ENCODE measurements at places on chromosomes 1 and 21.
A peak's percentile ranks its signal among the peaks of the same experiment; 100 is the strongest.

- DNase-seq: no peak
Measured at GRCh38 chr1:50243939-50244338, 135.2 kb downstream of the ELAVL4 start.

- DNase-seq: no peak
Measured at GRCh38 chr1:3948344-3948743, 48.3 kb upstream of the C1orf174 start.

- DNase-seq: peak; percentile 87
Measured at GRCh38 chr1:96722161-96722922, 758 bp downstream of the PTBP2 start.

DNA sequence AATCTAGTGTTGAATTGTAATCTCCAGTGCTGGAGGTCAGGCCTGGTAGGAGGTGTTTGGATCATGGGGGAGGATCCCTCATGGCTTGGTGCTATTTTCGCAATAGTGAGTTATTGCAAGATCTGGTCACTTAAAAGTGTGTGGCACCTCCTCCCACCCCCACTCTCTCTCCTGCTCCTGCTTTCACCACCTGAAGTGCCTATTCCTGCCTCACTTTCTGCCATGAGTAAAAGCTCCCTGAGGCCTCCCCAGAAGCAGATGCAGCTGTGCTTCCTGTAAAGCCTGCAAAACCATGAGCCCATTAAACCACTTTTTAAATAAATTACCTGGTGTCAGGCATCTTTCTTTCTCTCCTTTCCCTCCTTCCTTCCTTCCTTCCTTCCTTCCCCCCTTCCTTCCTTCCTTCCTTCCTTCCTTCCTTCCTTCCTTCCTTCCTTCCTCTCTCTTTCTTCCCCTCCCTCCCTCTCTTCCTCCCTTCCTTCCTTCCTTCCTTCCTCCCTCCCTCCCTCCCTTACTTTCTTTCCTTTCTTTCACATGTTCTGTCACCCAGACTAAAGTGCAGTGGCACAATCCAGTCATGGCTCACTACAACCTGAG, 172.4 kb downstream of the C1orf21 start:
- no peak for DNase-seq

GRCh38 chr1:54353959-54354358, 52.2 kb downstream of the SSBP3 start:
- no peak for DNase-seq

DNA sequence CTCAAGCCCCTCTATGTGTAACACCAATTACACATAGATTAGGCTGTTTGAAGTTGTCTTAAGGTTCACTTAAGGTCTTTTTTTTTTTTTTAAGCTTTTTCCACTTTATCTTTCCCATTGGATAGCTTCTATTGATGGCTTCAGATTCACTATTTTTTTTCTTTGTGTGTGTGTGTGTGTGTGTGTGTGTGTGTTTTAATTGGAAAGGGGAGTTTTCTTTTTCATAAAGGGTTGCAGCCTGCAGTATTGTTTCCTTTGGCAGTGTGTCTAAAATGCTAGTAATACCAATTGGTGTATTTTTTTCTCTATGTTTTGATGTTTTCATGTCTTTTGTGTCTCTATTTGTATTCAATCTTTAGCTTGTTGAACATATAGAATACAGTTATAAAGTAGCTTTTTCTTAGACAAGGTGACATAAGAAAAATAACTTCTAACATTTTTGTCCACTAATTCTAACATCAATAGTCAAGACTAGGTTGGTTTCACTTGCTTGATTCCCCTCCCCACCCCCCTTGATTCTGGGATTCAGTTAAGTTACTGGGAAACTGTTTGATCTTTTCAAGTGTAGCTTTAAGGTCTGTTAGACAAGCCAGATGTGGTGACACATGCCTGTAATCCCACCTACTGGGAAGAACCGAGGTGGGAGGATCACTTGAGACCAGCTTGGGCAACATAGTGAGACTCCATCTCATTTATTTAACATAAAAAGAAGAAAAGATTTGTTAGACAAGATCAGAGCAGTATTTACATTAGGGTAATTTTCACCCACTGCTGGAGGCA, 21.4 kb downstream of the PRRC2C start:
- no peak for DNase-seq

- DNase-seq: no peak
Measured at GRCh38 chr1:151915061-151915686, 5.9 kb upstream of the THEM4 start.

DNA sequence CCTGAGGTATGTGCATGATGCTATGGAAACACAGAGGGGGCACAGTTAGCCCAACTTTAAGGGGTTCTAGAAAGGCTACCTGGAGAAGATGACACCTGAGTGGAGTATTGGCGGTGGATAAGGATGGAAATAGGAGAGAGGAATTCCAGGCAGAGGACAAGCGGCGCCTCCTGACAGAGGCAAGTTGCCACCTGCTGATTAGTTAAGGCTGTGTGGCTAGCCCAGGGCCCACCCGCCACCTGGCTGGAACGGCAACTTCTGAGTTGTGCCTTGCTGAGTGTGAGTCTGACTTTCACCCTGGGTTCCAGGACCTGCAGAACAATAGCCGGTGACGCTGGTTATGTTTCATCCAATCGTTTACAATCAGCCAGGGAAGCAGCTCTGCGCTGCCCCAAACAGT, 126.9 kb upstream of the LMO4 start:
- no peak for DNase-seq

- no peak for DNase-seq
Measured at GRCh38 chr1:232626452-232626851, 3.5 kb downstream of the SIPA1L2 start.

GRCh38 chr1:199151634-199152425, 513.0 kb downstream of the PTPRC start:
- DNase-seq: peak; percentile 53

DNA sequence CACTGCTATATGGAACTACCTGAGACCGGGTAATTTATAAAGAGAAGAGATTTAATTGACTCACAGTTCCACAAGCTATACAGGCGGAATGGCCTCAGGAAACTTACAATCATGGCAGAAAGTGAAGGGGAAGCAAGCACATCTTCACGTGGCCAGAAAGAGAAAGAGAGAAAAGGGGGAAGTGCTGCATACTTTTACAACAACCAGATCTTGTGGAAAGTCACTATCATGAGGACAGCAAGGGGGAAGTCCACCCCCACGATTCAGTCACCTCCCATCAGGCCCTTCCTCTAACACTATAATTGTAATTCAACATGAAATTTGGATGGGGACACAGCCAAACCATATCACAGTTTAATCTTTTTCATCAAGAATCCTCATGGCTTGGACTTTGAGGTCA, 339.2 kb upstream of the AJAP1 start:
- DNase-seq: no peak

- no peak for DNase-seq
Measured at GRCh38 chr1:6328696-6329095, 64.9 kb downstream of the ACOT7 start.

- DNase-seq: peak; percentile 46
Measured at GRCh38 chr1:51002516-51002915, 32.5 kb downstream of the CDKN2C start.

DNA sequence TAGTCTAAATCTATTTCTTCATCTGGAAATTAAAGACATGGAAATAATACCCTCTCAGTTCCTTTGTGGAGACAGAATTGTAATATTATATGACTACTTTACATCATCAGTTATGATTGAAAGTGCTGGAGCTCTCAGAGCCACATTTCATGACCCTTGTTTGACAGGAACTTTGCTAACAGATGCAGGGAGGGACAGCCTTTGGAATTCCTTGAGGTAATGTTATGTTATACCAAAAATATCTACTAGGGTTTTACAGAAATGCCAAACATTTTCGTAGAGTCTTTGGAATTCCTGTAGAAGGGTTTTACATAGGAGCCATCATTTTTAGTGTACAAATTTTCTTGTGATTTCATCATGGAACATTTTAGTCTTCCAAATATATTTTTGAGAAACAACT, 57.4 kb upstream of the ADAMTS5 start:
- DNase-seq: no peak

DNA sequence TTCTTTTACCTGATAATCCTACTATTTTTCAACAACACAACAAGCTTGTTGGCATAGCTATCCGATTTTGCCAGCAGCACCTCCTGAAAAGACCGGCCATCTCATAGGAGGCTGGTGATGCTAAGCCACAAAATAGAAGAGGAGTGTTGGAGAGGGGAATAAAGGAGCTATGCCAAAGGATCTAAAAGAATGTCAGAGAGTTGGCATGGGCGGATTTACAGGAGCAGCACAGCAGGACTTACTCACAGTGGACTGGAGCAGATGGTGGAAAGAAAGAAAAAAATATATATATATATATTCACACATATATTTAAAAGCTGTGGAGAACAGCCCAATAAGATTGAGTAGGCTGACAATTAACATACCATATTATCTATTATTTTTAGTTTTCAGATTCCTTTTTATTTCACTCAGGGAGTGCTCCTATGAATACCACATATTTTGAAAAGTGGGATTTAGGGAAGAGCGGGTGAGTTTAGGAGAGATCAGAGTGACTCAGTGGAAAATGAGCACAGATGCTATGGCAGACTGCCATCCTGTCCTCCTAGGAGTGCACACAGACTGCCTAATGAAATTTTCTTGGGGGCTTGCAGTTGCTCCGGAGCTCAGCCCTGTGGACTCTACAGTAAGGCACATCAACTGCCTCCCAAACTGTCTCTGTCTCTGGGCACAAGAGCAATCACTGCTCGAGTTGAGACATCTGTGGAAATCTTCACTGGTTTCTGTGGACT, 394.4 kb upstream of the CHRM3 start:
- DNase-seq: no peak

- DNase-seq: no peak
Measured at GRCh38 chr21:32611471-32611997, 643 bp downstream of the CFAP298 start.

GRCh38 chr1:79460773-79461436, 454.4 kb upstream of the ADGRL4 start:
- DNase-seq: no peak

- DNase-seq: peak; percentile 79
Measured at GRCh38 chr1:63319046-63320021, 3.0 kb upstream of the FOXD3 start.

GRCh38 chr1:151067185-151067584, 3.4 kb upstream of the GABPB2 start:
- DNase-seq: no peak

DNA sequence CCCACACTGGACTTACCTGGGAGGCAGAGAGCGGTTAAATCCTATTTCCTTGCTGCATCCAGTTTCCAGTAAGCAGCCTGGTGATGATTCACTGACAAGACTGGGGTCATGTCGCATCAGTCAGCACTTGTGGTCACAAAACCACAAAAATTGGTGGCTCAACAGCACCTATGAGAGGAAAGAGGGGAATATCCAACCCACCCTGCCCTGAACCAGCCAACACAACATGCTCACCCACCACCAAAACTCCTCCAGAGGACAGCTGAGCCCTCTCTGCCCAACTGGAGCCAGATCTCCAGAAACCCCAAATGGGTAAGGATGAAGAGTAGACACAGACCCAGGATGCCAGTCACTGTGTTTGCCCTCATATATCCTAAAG, 64.0 kb downstream of the CD46 start:
- DNase-seq: no peak

DNA sequence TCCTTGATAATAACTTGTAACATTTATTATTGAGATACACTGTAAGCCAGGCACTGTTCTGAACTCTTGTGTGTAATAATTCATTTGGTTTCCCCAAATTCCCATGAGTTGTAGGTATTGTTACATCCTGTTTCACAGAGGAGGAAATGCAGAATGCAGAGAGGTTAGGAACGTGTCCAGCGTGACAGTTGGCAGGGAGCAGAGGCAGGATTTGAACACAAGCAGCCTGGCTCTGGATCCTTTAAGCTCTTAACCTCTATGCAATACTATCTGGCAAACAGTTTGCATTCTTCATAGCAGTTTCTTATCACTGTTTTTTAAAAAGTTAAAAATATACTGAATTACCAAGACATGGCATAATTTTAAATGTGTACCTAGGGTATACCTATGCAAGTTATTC, 30.5 kb downstream of the EEIG2 start:
- DNase-seq: no peak

DNA sequence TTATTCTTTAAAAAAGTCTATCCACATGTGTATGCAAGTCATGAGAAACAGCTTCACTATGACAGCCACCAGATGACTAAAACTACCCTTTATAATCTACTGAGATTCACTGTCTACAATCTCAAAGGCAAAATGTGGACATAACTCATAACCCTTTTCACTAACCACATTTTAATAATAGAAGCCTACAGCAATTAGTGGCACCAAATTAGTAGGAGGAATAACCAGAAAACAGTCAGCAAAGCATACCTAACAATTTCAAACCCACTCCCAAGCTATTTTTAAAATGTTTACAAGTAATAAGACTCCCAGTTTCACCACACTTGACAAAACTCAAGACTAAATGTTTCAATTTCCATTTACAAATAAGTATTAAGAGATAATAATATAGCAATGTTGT, 442.9 kb downstream of the PTPRC start:
- DNase-seq: no peak

DNA sequence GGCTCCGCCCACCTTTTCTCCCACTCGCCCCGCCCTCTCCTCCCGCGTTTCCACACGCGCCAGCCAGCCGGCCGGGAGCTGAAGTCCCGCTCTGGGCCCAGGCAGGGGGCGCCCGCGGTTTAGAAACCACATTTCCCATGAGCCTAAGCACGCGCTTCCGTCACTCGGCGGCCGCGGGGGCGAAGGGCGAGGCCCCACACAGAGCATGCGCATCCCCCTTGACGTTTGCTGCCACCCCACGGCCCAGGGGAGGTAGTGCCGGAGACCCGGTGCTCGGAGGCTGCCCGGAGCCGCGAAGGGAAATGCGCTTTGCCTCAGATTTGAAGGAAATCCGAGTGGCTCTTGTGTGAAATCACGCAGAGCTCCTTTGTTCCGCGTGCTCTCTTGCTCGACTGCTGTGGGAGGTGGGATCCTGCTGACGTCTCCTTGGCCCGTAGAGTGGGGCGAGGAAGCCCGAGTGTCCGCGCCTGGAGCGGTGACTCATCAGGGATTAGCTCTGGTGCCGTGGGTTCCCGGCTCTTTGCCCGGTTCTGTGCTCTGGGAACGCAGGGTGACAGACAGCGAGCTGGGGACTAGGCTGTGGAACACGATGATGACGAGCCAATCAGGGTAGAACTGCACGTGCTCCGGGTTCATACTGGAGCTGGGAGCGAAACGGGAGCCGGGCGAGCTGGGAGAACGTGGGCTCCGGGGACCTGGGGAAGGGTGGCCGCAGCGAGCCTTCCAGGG, 406 bp upstream of the B3GALNT2 start:
- peak; percentile 99 for DNase-seq

GRCh38 chr1:113977906-113978305, 1.4 kb upstream of the OLFML3 start:
- no peak for DNase-seq

DNA sequence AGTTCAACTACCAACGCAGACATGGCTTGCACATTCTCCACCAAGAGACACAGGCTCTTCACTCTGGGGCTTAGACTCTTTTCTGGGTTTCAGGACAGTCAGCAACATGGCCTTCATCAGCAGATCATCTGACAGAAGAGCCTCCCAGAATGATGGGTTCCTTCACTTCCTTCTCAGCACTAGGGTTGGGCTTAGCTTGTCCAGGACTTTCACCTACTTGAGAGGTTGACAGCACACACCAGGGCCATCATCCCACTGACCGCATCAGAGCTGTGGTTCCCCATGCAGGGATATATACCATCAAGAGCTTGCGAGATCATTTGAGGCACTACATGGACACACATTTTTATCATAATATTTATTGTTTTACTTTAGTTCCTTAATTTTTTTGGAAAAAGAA, 10.4 kb upstream of the NCF2 start:
- DNase-seq: no peak

GRCh38 chr1:202288177-202288576, 53.6 kb downstream of the UBE2T start:
- no peak for DNase-seq

Measured in retina (tissue), 1 donor.